Esophagus mucosa (tissue), 1 donor: ENCODE measurements at places on chromosomes 7 and 10. TPM values are rescaled to one million over a fixed set of nuclear protein-coding genes. Genes with fewer than 3 reads are reported as not detected.

TPST1 gene
- total RNA-seq: 7.5 TPM

SEMA3D gene
- 0.16 TPM for total RNA-seq

GRCh38 chr10:124697837-124698544 lies 46.2 kb downstream of the FAM53B start:
- ATAC-seq: no peak

GRCh38 chr7:7761340-7761973 lies 43.0 kb upstream of the RPA3 start:
- peak; percentile 45 for ATAC-seq
